ENCODE measurements at places on chromosomes 5 and 9.
A peak's percentile ranks its signal among the peaks of the same experiment; 100 is the strongest.

GRCh38 chr5:10724781-10725507 lies 36.1 kb downstream of the DAP start:
- no peak for DNase-seq

DNA sequence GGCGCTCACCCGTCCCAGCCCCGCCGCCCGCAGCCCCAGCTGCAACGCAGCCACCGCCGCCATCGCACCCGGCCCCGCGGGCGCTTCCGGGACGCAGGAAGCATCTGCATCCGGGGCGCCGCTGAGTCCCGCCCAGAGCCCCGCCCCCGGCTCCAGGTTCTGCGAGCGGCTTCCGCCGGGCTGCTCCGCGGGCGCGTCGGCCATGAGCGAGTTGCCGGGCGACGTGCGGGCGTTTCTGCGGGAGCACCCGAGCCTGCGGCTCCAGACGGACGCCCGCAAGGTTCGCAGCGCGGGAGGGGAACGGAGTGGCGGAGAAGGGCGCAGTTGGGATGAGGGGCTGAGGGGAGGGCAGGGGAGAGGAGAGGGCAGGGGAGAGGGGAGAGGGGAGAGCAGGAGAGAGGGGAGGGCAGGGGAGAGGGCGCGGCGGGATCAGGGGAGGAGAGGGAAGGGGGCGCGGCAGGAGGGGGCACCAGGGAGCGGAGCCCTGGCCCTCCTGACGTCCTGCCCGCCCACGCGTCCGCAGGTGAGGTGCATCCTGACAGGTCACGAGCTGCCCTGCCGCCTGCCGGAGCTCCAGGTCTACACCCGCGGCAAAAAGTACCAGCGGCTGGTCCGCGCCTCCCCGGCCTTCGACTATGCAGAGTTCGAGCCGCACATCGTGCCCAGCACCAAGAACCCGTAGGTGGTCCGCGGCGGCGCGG lies at the start of the genes SURF1 and SURF2:
SURF1 (minus strand) TSS at position 97 of the 701 bp plus-strand sequence; CDS start at position 63, 34 bp downstream.
SURF2 (plus strand) TSS at position 160 of the 701 bp plus-strand sequence; CDS start at position 203, 43 bp downstream.
- peak; percentile 75 for DNase-seq

GRCh38 chr5:141783005-141783946 lies 94.9 kb downstream of the PCDH1 start:
- DNase-seq, result no peak

- DNase-seq, result no peak
Observed at GRCh38 chr5:95647886-95648860, 1.6 kb downstream of the RFESD start.

DNA sequence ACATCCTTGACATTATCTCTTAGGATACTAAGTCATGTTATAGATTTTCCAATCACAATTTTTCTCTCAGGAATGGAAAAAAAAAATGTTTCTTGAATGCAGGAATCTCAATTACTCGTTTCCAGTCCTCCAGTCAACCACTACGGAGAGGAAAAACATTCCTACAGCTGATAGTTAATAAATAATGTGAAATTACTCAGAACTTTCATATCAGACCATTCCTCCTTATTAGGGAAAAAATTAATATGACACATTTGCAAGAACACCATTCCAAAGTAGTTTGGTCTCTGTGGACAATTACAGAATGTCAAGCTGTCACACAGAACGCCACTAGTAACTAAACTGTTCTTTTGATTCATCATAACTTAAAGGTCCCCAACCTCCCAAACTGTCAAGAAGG lies 31.5 kb downstream of the MED27 start:
- no peak for DNase-seq

- no peak for DNase-seq
Observed at GRCh38 chr5:123871373-123871772, 359.4 kb downstream of the CSNK1G3 start.

GRCh38 chr9:106102821-106103220 lies 408.5 kb downstream of the TMEM38B start:
- no peak for DNase-seq

- no peak for DNase-seq
Observed at GRCh38 chr5:74294231-74294705, 346.3 kb downstream of the ENC1 start.

GRCh38 chr9:76369583-76369982 lies 24.6 kb downstream of the RFK start:
- no peak for DNase-seq

DNA sequence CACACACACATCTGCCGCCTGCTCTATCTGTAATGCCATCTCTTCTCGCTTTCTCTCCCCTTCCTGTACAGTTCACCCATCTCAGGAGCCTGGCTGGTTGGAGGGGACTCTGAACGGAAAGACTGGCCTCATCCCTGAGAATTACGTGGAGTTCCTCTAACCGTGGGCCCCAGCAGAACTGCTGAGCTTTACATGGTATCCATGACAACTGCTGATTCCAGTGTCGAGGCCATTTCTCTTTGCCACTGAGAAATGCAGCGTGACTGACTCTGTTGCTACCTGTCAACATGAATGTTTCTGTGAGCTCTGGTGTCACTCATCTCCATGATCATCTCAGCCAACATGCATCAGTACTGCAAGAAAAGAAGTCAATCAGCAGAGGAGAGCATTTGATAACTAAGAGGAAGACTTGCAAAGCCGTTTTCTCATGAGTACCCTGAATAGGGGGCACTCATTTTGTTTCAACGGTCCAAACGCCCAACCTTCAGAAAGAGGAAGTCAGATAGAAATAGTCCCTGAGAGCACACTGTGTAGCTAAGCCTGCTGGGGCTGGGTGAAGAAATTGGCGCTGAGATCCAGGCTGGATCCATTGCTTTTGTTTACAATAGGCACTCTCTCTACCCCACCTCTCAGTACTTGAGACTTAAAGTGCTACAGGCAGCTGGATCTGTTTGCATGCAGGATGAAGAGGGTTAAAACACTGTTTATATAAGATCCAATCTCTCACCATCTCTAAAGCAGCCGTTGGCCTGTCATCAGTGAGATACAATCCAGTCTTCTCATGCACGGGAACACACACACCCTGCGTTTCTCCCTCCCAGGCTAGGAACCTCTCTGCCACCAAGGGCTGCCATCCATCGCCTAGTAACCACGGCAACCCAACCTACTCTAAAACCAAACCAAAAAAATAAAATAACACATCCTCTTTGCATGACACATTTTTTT lies 180.9 kb downstream of the NR3C1 start:
- no peak for DNase-seq

DNA sequence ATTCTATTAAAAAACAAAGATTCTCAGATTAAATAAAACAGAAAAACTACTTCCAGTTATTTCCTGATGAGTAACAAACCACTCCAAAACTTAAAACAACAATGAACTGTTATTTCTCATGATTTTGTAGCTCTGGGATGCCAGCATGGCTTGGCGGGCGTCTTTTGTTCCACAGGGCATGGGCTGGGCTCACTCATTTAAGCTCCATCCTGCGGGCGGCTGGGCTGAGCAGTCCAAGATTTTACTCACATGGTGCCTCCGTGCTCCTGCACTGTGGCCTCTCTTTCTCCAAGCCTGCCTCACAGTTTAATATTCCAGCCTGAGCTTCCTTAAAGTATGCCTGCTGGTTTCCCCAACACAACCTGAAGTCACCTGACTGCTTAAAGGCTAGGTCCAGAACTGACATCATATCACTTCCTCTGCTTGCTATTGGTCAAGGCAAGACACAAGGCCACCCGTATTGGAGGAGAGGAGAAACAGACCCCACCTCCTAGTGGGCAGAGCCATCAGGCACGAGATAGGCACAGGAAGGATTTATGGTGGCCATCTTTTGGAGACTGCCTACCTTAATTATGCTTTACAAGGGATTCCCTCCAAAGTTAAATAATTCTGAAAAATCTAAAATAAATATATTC lies 41.6 kb upstream of the ZBTB43 start:
- DNase-seq, result no peak

DNA sequence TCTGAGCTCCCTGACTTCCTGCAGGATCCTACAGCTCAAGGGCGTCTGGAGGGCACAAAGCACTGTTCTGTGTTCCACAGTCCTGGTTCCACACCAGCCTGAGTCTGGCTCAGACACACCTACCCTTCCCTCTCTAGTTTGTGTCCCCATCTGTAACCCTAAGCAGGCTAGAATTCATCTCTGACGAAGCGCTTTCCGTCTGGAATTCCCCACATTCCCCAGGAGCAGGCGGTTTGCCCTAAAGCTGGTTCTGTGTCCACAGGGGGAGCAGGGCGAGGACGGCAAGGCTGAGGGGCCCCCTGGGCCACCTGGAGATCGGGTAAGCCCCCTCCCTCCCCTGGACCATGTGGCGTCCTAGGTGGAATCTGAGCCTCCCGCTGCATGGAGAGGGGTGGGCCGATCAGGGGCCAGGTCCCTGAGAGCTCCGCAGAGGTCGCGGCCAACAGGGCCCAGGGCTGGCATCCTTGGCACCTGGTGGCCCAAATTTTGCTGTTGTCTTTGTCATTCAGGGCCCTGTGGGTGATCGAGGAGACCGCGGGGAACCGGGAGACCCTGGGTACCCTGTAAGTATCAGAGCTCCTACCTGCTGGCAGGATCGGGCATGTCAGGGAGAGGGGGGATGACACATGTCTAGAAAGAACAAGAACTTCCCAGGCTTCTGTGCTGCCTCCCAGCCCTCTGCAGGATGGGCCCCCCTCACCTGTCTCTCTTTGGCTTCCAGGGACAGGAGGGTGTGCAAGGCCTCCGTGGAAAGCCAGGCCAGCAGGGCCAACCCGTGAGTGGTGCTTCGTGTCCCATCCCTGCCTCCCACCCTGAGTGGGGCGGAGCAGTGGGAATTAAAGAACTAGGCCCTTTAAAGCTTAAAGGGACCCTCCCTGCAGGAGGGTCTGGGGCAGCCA lies 34.5 kb upstream of the ORM1 start:
- no peak for DNase-seq

GRCh38 chr9:138042640-138043039 lies 165.1 kb downstream of the CACNA1B start:
- no peak for DNase-seq

GRCh38 chr5:21142791-21143190 lies 1154.8 kb upstream of the CDH18 start:
- DNase-seq, result no peak

GRCh38 chr5:147863454-147864158 lies 14.9 kb upstream of the SCGB3A2 start:
- no peak for DNase-seq

Data from stimulated activated CD8-positive, alpha-beta memory T cell treated with anti-CD3 and anti-CD28 coated beads, Interleukin-15, amount 100 ng/mL, for 1 hour (primary cell).